ENCODE measurements at places on chromosomes 16 and 17.

GRCh38 chr16:89924925-89925307, 1.8 kb downstream of the TUBB3 start:
- DNase-seq: no peak

DNA sequence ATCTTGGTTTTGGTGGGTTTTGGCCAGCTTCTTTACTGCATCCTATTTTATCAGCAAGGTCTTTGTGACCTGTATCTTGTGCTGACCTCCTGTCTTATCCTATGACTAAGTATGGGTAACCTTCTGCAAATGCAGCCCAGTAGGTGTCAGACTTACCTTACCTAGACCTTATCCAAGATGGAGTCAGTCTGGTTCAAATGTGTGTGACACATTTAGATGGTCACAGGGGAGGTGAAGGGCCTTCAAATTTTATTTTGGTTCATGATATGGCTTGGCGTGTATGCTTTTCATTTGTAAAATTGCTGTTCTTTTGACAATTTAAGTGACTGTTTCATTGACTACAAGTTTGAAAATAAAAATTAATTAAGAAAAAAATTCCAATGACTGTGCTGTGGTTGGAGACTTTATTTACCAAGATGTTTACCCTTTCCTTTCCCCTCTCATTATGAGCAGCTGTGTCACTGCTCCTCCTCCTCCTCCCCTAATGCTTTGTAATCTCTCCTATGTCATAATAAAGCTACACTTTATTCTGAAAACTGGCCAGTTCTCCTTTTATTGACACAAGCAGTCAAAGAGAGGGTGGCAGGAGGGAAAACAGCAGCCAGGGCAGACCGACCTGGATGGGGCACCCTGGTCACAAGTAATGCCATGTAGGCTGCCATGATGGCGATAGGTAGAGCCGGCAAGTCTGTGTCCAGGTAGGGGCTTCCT, 49.4 kb downstream of the TNFRSF13B start:
- no peak for DNase-seq

DNA sequence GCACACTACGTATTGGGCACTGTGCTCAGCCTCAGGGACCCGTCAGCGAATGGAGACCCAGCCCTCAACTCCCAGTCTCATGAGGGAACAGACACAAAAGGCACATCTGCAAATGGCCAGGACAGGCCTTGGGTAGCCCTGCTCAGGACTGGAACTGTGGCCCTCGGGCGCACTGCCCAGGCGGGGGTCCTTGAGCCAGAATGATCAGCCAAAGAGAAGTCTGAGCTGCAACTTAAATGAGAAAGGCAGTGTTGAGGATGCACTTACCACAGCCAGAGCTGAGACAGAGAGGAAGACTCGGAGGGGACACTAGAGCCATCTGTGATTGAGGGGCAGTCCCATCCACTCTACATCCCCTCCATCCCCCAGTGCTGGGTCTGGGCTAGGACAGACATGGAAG, 117.3 kb downstream of the C16orf95 start:
- no peak for DNase-seq

- no peak for DNase-seq
Measured at GRCh38 chr17:41659427-41660212, 29.1 kb upstream of the EIF1 start.

GRCh38 chr17:45101546-45101882, 30.8 kb downstream of the PLCD3 start:
- no peak for DNase-seq

GRCh38 chr16:69937465-69937951, 13.6 kb upstream of the CLEC18A start:
- DNase-seq: no peak

DNA sequence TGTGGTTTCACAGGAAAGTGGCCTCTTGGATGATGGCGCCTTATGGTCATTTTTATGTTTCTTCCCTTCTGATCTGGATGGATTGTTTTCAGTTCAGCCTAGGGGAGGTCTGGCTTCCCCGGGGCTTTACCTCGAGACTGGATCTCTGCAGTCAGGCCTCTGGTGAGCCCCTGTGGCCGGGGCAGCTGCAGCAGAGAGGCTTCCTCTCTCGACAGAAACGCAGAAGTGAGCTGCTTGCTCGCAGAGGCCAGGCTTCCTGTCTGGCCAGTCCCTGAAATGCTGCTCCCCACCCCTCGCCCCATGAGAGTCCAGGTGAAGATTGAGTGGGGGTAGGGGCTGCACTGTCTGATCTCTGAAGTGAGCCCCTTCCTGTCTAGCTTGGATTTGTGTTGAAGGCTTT, 44.0 kb downstream of the PLCG2 start:
- DNase-seq: no peak

DNA sequence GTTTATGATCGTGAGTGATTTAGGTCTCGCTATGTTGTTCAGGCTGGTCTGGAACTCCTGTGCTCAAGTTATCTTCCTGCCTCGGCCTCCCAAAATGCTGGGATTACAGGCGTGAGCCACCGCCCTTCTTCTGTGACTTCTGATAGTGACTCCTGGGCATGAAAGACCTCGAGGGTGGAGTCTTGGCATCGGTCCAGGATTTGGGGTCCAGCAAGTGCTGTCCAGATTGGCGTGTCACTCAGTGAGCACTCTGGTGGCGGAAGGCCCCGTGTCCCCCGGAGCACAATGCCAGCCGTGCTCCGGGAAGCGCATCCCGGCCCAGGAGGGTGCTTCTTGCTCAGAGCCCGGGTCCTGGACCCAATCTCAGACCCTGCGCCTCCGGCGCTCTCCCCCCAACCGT, 6.8 kb downstream of the OR1F1 start:
- no peak for DNase-seq

DNA sequence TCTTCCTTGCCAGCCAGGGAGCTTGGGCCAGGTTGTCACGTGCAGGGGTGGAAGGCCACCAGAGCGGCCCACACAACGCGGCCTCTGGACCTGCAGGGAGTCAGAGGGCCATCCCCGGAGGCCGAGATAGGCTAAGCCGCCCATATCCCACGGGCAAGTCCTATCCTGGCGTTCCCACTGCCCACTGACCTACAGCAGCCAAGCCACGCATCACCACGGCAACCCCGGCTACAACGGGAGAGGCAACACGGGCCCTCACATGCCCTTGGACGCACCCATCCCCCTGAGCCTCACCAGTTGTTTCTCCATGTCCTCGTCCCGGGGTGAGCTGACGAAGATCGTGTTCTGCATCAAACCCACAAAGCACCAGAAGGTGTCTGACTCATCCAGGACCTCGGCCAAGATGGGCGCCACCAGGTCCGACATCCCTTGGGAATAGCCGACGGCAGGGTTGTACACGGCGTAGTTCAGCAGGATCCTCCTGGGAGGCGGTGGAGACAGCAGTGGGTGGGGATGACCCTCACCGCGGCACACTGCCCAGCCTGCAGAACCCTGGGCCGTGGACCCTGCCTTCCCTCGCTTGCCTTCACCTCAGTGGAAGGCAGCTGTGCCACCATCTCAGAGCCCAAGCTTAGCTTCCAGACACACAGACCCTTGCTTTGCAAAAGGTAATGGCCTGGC, 88.2 kb downstream of the TBC1D16 start:
- no peak for DNase-seq

- no peak for DNase-seq
Measured at GRCh38 chr16:84603140-84603816, 14.6 kb downstream of the COTL1 start.

GRCh38 chr16:88456356-88457292, 3.5 kb downstream of the ZFPM1 start:
- peak; percentile 59 for DNase-seq

GRCh38 chr16:2663553-2664546, 18.5 kb upstream of the KCTD5 start:
- no peak for DNase-seq

- DNase-seq: no peak
Measured at GRCh38 chr16:85432606-85433005, 180.5 kb upstream of the GSE1 start.

- no peak for DNase-seq
Measured at GRCh38 chr17:8832711-8833352, 33.7 kb upstream of the MFSD6L start.

GRCh38 chr16:72444696-72445095, 272.7 kb upstream of the PMFBP1 start:
- DNase-seq: no peak

GRCh38 chr17:51703361-51704341, 443.3 kb downstream of the UTP18 start:
- DNase-seq: no peak

DNA sequence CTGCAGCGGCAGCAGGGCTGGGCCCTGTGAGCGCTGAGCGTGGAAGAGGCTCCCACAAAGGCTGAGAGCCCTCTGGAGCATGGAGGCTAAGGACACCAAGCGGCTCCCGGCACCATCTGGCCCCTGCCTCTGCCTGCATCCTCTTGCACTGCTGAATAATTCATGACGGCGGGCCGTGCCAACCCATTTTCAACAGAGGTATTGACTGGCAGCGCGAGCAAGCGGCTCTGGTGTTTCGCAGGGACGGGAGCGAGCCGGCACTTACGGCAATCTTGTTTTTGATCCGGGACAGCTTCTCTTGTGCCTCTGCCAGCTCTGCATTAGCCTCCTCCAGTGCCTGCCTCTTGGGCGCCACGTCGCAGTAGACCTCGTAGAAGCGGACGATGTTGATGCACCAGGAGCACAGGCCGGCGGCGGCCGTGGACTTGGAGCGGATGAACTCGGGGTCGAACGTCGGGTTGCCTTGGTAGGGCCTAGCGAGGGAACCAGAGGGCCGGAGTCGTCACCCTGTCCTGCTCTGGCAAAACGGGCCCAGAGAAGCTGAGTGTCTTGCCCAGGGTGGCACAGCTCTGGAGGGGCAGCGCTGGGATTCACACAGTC, 80.4 kb downstream of the PGS1 start:
- no peak for DNase-seq

DNA sequence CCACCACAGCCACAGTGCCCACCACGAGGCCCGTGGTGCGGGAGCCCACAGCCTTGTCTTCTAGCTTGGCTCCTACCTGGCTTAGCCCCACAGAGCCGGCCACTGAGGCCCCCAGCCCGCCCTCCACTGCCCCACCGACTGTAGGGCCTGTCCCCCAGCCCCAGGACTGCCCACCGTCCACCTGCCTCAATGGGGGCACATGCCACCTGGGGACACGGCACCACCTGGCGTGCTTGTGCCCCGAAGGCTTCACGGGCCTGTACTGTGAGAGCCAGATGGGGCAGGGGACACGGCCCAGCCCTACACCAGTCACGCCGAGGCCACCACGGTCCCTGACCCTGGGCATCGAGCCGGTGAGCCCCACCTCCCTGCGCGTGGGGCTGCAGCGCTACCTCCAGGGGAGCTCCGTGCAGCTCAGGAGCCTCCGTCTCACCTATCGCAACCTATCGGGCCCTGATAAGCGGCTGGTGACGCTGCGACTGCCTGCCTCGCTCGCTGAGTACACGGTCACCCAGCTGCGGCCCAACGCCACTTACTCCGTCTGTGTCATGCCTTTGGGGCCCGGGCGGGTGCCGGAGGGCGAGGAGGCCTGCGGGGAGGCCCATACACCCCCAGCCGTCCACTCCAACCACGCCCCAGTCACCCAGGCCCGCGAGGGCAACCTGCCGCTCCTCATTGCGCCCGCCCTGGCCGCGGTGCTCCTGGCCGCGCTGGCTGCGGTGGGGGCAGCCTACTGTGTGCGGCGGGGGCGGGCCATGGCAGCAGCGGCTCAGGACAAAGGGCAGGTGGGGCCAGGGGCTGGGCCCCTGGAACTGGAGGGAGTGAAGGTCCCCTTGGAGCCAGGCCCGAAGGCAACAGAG, 10.5 kb downstream of the VASN start:
- DNase-seq: no peak
